Stimulated activated CD4-positive, alpha-beta T cell treated with anti-CD3 and anti-CD28 coated beads, Interleukin-4, amount 100 ng/mL, for 4 hours (primary cell): ENCODE measurements at places on chromosomes 11 and 22.

DNA sequence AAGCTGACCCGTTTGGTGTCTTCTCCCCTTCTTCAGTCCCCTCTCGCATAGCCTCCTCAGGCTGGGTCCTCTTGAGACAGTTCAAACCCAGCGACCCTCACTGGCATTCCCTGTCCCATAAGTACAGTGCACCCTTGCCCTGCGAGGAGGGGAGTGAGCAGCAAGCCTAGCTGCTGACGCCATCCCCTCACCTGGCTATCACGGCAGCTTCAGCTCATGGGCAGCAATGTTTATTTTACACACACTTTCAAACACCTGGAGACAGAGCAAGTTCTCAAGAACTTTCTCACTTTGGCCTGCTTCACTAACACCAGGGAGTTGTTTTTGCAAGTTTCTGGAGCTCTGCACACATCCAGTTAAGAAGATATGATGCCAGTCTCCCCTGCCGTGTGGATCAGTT lies 189.6 kb upstream of the E2F8 start:
- DNase-seq = no peak

DNA sequence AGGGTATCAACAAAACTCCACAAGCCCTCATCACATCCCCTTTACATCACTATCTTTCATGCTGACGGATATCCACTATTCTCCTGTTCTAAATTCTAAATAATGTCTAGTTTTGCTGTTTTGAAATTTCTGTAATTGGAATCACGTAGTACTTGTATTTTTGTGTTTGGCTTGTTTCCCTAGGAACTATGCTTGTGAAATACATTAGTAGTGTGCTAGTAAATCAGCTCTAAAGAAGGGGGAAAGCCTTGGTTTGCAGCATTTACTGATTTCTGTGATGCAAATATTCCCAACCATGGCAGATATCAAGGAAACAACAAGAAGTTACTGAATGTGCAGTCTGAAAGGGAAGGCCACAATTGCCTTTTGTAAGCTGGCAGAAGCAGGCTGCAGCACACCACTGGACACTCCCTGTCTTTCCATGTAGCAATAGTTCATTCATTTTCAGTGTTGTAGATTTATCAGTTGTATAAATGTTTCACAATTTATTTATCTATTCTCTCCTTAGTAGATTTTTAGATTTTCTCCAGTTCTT lies 4.7 kb upstream of the FOLH1 start:
- DNase-seq = no peak

GRCh38 chr22:25406510-25407210 lies 157.8 kb upstream of the GRK3 start:
- DNase-seq = no peak

DNA sequence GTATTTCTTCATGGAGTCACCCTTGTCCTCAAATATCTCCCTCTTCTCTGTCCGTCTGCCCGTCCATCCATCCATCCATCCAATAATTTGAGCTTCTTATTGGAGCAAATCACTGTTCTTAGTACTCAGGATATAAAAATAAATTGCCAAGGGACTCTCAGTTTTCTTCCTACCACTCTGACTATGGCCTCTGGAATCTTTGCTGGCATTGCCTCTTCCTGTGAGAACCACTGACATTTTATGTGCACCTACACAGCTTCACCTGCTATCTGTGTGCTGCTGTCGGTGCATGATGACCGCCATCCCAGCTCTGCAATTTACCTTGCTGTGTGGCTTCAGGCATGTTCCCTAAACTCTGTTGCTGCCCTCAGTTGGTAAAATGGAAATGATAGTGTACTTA lies 37.9 kb downstream of the TEAD1 start:
- no peak for DNase-seq

DNA sequence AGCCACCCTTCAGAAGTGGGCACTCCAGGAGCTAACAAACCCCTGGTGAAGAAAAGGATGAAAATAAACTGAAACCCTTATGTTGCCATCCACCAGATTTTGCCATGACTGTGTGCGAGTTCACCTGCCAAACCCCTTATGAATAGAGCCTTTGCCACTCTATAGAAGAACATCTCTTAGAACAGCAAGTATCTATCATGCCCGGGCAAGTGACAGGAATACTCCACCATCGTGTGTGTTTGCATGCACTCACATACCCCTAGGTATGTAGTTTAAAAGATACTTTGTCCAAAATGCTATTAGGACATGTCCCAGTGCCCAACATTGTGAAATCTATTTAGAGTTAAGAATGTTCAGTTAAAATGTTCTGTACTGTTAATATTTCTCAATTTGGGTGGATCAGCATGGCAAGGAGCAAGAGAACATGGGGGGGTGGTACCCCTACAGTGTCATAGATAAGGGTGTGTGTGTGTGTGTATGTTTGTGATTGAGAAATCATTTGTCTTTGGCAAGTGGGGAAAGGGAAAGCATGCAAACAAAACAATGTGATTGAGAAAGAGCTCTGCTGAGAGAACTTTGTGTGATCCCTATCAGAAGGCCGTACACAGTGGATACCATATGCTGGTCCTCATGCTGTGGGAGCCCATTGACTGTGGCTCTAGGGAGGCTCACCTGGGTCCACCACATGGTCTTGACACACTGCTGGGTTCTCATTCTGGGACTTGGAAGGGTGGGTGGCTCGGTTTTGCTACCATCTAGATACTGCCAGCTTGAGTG lies 94.9 kb downstream of the ZBTB16 start:
- DNase-seq = no peak

DNA sequence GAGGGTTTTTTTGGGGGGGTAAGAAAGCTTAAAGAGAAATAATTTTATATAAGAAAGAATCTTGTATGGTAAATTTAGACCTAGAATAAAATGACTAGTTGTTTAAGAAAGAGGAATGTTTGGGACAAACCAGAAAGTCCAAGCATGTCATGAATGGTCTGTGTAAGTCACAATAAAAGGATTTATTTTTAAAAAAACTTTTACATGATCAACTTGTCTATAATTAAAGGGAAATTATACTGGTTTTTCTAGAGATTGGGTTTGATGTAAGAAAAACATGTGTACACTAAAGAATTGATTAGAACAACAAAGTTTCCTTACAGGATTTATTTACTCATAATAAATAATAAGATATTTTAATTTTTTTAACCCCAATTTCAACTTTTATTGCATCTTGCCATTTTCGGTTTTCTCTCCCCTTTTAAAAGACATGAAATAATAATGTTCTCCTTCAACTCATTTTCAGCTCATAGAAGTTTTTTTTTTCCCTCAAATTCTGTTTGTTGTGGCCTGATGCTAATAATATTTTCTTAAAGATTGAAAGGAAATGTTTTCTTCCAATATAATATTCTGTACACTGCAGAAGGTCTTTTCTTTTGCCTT lies 35.4 kb upstream of the INCENP start:
- DNase-seq = no peak

- DNase-seq = no peak
Observed at GRCh38 chr11:47340980-47341775, 11.3 kb downstream of the MYBPC3 start.

DNA sequence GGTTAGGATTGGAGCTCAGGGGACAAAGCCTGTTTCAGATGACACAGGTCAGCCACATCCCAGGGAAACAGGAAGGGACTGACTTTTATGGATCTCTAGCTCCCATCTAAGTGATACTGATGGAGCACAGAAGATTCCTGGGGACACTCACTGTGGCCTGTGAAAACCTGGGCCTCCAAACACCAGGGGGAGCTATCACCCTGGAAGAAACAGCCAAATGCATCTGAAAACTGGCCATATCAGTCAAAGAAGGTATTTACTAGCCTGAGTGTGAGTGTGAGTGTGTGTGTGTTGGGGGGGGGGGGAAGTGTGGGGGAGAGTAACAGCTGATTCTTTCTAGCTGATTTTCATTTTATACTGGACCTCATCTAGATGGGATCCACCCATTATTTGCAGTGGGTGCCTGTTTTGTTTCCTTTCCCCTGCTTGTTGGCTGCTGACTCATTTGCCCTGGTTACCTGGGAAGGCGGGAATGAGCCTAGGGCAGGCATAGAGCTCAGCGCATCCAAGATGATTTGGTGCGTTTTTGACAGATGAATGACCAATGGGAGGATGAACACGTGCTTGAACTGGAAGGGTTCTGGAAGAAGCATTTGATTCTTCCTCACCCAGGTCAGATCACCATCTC lies 284.0 kb downstream of the KIRREL3 start:
- DNase-seq = no peak

DNA sequence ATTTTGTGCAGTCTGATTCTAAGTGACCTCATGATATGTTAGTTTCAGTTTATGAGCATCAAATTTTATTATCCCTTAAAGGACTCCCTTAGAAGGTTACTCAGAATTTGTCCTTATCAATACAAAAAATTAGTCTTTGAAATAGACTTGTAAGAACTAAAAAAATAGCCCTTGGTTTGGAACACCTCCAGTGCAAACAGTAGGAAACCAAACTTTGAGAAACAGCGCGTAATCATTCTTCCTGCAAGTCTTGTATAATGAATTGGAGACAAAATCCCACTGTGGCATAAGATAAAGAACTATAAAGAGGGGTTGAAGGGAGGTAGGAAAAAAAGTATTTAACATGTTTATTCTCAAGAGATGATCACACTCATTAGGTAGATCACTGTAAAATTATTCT lies 10.8 kb upstream of the MSANTD4 start:
- no peak for DNase-seq

DNA sequence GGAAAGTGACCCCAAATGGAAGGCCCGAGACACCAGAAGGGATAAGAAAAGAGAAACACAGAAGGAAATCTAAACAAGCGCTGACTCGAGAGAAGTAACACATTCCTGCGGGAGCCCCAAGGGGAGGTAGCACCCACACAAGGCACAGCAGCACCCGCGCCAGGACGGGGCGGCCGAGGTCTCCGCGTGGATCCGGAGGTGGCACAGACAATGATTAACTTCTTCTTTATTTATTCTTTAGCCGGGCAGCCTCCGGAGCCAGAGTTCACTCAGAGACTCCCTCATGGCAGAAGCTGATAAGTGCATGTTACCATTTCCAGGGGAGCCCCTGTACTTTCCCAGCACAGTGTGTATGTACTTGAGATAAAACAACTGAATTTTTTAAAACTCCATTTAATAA lies 5.1 kb downstream of the TOLLIP start:
- DNase-seq = no peak

GRCh38 chr11:7672276-7672959 lies 882 bp downstream of the CYB5R2 start:
- DNase-seq = no peak

- no peak for DNase-seq
Observed at GRCh38 chr11:87662287-87662686, 513.0 kb downstream of the RAB38 start.

- DNase-seq = no peak
Observed at GRCh38 chr11:78418584-78419211, 1.1 kb upstream of the GAB2 start.

GRCh38 chr11:45857961-45858474 lies 10.7 kb downstream of the CRY2 start:
- no peak for DNase-seq

DNA sequence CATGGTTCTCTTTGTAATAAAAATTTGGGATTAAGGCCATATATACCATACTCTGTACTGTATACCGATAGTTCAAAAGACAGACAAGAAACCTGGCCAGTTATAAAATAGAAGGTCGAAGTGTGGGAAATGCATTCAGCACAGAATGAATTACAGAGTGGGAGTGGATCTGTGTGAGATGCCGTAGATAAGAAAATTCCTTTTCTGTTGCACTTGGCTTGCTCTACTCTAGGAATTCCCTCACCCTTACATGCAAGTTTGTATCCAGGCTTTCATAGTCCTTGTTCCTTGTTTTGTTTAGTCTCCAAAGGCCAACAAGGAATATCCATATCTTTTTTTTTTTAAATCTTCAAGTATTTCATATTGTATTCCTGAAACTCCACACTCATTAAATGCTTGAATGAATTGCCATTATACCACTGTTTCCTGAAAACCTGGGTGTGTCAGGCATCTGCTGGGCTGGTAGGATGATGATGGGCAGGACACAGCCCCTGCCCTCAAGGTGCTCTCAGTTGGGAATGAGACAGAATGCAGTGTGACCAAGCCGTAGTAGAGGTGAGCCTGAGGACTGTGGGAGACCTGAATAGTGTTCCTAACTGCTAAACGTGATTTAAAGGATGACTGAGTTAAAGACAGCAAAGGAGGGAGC lies 53.5 kb downstream of the TEAD1 start:
- DNase-seq = no peak

GRCh38 chr11:67372993-67373647 lies at the start of gene CLCF1:
Gene CLCF1 (minus strand): TSS chr11:67373598. CDS start chr11:67373539, 59 bp downstream.
- DNase-seq = no peak

GRCh38 chr22:26023104-26023775 lies 146.0 kb upstream of the SEZ6L start:
- no peak for DNase-seq

DNA sequence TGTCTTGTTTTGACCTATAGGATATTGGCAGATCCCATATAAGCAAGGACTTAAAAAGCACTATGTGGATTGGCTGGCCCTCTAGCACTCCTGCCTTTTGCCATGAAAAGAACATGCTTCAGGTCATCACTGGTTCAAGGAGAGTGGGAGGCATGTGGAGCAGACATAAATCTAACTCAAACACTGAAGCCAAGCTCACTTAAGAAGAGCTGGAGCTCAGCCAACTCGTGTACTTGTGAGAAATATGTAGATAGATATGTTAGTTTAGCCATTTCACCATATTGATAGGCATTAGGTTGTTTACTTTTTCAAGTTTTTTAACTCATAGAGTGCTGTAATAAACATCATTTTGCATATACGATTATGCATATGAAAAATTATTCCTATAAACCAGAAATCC lies 19.9 kb upstream of the BBOX1 start:
- DNase-seq = no peak

- DNase-seq = no peak
Observed at GRCh38 chr11:126920833-126921232, 79.7 kb downstream of the KIRREL3 start.

DNA sequence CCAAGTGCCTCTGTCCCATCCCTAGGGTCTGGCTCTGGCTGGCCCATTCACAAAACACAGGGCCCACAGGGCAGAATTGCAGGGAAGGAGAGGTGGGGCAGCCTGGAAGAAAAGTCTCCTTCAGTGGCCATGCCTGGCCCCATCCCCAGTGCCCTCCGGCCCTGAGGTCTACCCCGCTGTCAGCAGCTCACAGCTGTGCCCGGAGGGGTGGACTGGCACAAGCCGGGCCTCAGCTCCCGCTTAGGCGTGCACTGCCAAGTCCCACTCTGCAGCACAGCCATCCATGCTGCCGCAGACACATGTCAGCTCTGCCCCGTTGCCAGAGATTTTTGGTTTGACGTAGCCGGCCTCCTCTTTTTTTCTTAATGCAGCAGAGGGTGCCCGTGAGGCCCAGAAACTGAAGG lies 3.9 kb upstream of the SCN2B start:
- DNase-seq = no peak

GRCh38 chr11:95565724-95566141 lies 223.8 kb downstream of the FAM76B start:
- no peak for DNase-seq

DNA sequence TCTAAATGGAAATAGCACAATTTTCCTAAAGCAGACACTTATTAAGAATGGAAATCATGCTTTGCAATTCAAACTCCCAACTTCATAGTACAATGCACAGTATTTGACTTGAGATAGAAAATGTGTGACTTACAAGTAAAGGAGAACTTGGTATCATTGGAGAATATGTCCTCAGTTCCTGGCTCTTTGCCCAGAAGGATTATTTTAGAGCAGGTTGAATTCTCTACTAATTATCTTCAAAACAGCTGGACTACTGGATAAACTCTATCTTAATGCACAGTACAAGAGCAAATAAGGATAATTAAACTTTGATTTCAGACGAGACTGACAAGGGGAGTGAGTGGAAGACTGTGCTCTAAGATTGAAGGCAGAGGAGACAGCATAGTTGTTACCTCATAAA lies 839.4 kb downstream of the OPCML start:
- DNase-seq = no peak

- DNase-seq = no peak
Observed at GRCh38 chr11:132623511-132623910, 908.8 kb downstream of the OPCML start.
